ENCODE measurements at places on chromosomes 16 and 17. TPM values are rescaled to one million over a fixed set of nuclear protein-coding genes. Genes with fewer than 3 reads are reported as not detected.

GRCh38 chr16:60635548-60635947 lies 1400.7 kb downstream of the CDH8 start:
- H3K4me1 ChIP-seq = peaks cover 3% of the 10 kb centered on the region
- H3K36me3 ChIP-seq = no peaks in the 10 kb centered on the region
- H3K27ac ChIP-seq = no peak overlapping the region
- no peak for DNase-seq
- no peaks in the 10 kb centered on the region for H3K27me3 ChIP-seq

DNA sequence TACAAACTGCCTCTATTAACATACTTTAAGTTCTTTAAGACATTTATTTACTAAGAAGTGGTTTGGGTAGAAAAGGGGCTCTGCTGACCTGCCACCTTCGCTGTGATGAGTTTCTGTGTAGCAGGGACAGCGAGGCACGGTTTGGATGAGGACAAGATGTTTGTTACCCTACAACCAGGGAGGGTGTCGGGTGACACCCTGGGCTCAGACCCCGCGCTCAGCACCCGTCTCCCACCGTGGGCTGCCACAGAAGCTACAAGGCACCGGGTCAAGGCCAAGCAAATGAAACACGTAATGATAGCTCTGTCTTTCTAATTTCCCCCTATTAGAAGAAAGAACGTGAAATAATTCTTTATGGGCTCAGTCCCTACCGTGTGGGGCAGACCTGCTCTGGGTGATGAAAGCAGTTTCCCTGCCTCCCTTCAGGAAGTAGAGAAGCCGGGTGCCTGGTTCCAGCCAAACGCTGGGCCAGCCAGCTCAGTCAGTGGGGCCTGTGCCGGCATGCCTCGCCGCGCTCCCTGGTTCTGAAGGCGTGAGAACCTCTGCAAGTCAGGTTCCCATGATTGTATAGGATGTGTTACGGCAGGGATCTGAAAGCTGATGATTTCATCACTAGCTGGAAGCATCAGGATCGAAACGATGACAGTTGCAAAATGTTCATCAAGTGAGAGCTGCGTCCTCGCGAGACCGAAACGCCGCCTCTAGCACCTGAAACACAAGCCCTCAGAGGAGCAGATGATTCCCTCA lies 3.9 kb downstream of the ZNF750 start:
- no peak overlapping the region for H3K4me3 ChIP-seq
- H3K27ac ChIP-seq = no peak overlapping the region
- H3K27me3 ChIP-seq = no peaks in the 10 kb centered on the region
- no peaks in the 10 kb centered on the region for H3K36me3 ChIP-seq
- peaks cover 26% of the 10 kb centered on the region for H3K4me1 ChIP-seq

DNA sequence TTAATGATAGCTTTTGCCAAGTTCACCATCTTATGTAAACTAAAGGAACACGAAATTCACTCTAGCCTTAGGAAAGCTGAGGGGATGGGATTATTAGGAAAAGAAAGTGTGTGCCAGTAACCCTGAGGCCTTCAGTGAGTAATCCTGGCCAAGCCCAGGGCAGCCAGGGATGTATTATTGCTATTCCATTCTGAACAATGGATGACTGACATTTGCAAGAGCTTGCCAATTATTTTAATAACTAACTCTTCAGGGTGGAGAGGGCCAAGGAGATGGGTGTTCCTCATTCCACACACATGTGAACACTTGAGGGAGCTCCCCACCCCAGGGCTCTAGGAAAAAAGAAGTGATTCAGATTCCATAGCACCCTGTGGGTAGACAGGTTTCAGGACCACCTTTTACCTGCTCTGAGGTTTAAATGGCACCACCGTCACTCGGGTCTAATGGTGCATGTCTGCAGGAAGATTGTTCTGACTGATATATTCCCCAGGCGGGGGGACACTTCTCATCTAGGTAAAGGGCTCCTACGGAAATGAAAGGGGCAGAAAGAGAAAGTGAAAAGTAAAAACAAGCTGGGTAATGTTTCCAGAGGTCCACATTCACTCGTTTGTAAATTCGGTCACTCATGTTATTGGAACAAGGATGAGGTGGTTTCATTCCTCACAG lies 41.5 kb downstream of the TK2 start:
- H3K27me3 ChIP-seq = no peaks in the 10 kb centered on the region
- H3K36me3 ChIP-seq = no peaks in the 10 kb centered on the region
- no peak overlapping the region for H3K27ac ChIP-seq
- no peaks in the 10 kb centered on the region for H3K4me1 ChIP-seq

DNA sequence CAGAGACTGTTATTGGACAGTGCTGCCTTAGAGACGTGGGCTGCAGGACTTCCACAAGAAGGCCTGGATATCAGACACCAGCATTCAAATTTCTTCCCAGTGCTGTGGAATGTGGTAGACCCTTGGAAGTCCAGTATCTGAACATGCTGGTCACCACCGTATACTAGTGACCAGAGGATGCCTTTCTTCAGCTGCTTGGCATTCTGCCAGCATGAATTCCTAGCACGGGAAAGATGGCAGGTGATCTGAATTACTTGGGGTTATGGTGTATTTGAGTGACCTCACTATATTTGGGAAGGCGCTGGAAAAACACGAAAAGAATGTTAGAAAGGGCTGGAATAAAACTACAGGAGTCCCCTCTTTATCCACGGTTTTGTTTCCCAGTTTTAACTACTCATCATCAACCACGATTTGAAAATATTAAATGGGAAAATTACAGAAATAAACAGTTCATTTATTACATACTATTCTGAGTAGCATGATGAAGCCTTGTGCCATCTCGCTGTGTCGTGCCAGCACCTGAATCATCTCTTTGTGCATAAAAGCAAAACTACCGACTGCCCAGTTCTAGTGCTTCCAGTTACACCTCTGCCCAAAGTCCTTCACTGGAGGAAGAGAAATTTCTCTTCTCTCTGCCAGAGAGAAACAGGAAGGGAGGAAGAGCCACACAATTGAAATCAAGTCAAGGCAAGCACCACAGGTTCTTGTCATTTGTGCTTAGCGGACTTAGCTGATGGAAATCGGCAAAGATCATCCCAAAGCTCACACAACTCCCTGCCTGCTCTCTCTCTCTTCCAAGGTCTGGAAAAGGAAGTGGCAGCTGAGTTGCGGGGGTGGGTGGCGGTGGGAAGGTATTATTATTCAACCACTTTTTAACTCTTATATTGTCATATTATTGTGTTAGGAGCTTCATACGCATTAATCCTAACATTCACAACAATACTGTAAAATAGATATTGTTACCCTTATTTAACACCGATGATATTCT lies 1.4 kb upstream of the CHST4 start:
- H3K4me1 ChIP-seq = no peaks in the 10 kb centered on the region
- DNase-seq = no peak
- H3K36me3 ChIP-seq = no peaks in the 10 kb centered on the region
- H3K4me3 ChIP-seq = no peak overlapping the region
- H3K27ac ChIP-seq = no peak overlapping the region
- H3K27me3 ChIP-seq = peaks cover 25% of the 10 kb centered on the region

The PLCG2 gene
- 7.8 TPM for total RNA-seq

The SLC38A8 gene
- total RNA-seq = not detected

The NUP88 gene
- 65.2 TPM for total RNA-seq

The TBC1D3I gene
- not detected for total RNA-seq

The MRPL38 gene
- 40.4 TPM for total RNA-seq

The CD300H gene
- not detected for total RNA-seq

The SLC52A1 gene
- total RNA-seq = 0.13 TPM

The TMC6 gene
- total RNA-seq = 20.9 TPM
